Hypothalamus (tissue), 51 donors: ENCODE measurements at places on chromosomes 7 and 10.

DNA sequence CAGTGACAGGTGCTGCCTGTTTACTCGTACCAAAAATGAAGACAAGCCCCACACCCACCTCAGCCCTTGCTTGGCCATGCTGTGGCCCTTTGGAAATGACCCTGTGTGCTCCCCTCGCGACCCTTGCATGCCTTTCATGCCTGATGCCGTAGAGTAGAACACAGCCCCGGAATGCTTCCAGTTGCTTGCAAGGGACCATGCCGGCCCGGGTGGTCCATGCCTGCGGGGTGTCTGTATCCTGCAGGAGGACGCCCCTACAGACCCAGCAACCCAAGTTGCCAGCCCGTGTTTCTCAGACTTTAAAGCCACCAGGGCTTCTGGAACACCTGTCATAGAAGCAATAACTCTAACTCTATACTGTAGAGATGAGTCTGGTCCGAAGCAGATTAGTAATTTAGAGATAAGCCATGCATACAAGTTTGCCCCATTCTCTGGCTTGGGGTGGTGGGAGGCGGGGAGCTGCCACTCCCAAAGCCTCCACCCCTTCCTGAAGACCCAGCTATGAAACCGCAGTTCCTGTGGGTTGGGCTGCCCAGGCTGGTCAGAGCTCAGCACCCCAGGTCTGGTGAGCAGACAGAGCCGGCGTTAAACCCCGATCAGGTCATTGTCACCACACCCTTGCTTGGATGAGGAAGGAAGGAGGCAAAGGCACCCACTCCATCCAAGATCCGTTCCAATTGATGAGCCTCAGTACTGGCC lies 143.5 kb downstream of the ADCY1 start:
- no peak for DNase-seq

DNA sequence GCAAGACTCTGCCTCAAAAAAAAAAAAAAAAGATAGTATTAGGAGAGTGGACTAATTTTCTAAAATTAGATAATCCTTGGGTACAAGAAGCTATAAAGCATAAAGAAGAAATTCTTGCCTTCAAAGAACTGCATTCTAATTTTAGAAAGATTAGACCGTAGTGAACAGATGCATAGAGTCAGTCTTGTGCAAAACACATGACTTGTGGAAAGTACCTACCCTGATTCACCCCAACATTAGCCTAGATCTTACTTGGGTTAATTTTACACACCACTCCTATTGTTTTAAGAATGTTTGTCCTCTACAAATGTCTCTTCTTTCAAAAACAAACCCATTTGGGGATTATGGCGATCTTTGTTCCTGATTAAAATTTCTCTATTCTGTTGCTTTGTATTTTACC lies 38.9 kb upstream of the SP8 start:
- DNase-seq = no peak

DNA sequence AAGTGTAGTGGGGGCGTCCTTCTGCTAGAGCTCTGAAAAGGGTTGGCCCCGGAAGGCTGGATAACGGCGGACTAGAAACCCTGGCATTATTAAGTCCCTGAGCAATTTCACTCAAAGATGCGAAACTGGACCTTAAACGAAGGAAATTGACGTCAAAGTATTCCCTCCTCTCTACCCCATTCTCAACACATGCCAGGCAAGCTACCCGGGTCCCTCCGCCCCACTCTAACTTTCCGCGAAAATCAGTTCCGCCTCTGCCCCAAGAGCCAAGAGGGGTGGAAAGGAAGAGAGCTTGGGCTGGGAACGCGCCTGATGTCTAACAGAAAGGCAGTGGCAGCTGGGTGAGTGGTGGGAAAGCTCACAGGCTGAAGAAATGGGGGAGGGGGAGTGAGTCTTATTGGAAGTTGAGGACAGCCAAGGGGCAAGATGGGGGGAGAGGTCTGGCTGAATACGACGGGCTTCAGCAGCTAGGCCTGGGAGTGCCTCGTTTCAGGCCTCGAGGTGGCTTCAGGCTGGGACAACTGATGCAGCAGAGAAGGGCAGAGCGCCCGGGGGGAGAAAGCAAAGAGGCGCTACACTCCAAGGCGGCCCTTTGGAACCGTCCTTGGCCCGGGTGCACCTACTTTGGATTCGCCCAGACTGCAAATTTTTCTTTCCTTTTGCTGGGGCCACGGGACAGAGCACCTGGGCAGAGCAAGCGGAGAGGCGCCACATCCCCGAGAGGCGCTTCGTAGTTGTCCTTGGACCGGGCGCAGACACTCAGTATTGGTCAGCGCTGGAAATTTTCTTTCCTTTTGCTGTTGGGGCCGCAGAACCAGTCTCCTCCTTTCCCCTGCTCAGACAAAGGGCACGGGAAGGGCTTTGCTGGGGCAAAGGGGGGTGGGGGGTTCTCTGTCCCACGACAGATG lies 2.0 kb upstream of the FEZF1 start:
- DNase-seq = no peak

- DNase-seq = no peak
Measured at GRCh38 chr7:108132551-108133265, 2.5 kb upstream of the LAMB4 start.

GRCh38 chr10:4202938-4203337 lies 417.9 kb upstream of the KLF6 start:
- DNase-seq = no peak

DNA sequence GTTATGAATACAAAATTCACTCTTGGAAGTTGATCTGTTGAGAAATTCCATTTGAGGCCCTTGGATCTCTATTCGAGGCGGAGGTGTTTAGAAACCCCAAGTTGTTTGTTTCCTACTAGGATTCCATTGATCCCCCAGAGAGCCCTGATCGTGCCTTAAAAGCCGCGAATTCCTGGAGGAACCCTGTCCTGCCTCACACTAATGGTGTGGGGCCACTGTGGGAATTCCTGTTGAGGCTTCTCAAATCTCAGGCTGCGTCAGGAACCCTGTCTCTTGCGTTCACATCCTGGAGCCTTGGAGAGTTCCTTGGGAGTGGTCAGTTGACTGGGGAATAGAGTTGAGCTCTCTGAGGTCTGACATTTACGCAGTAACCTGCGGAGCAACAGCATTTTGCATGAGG lies 1.2 kb downstream of the CFAP69 start:
- no peak for DNase-seq

- no peak for DNase-seq
Measured at GRCh38 chr10:46028584-46029460, 1.6 kb downstream of the NCOA4 start.

DNA sequence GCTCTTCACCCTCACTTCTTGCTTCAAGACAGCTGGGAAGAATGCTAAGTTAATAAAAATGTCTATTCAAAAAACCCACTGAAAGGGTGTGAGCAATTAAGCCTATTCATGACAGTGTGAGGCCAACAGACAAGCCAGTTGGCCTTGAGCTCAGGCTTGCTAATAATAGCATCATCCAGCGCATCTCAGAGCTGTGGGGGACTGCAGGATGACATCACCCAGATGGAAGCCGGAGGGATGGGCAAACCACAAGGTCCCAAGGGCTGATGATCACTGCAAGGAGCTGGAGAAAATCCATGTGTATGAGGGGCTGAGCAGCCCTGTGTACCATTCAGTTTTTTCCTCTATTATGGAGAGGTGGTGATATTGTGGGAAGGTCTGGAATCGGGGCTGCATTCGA lies 770.4 kb downstream of the TNS3 start:
- DNase-seq = no peak

DNA sequence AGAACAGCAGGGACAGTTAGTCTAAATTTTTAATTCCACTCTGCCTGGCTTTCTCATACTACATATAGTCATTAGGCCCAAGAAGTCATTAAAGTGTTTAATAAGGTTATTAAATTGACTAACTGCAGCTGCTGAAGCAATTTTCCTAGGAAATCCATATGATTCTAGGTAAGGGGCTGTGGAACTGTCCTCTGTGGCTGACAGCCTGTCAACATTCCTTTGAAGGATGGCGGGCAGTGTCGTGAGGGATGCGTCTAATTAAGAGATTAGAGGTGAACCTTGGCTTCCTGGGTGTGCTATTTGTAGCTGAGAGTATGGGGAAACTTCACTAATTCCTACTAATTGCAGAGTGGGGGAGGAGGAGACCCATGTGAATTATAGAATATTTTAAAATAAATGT lies 64.6 kb downstream of the SNX10 start:
- DNase-seq = no peak

- no peak for DNase-seq
Measured at GRCh38 chr10:34477249-34477648, 337.8 kb downstream of the PARD3 start.

DNA sequence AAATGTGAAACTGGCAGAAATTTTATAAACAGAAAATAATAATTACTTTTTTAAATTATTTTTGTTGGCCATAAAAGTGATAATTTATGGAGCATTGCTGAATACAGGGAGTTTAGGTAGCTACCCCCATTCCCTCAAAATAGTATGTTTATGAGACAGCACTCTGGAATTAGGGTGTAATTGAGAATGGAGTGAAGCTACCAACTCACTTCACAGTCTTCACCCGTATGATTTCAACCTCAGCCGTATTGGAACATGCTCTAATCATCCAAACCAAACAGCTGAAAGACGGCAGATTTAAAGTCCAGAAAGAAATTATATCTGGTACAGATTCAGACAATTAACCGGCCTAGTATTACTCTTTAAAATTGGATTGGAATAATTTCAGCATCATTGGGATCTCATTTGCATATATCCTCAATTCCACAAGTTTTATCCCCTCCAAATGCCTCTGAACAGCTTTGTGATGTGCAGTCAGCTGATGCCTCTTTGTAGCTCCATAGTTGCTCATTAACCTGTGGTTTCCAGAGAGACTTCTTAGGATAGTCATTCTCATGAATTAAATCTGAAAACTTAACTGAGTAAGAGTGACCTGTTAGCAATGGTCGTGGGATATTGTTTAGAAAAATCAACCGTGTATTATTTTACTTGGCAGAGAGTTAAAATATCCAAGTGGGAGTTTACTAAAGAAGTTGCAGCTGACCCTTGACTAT lies 59.1 kb upstream of the GJD4 start:
- no peak for DNase-seq

GRCh38 chr7:4714161-4714700 lies 32.1 kb downstream of the FOXK1 start:
- DNase-seq = no peak

- no peak for DNase-seq
Measured at GRCh38 chr10:28545967-28546644, 13.2 kb downstream of the WAC start.

DNA sequence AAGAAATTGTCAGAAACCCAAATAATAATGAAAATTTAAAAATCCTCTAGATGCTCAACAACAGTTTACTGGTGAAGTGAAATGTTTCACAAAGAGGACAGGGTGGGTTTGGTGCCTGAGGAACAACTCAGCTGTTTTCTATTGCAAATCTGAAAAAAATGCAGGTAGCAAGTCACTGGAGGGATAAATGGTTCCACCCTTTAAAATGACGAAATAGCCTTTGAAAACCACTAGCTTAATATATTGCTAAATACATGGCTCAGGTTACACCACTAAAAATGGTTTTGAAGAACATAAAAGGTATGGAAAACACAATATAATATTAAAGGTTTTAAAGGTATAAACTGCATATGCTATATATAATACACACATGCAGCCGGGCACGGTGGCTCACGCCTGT lies 69.5 kb downstream of the LMBR1 start:
- no peak for DNase-seq

DNA sequence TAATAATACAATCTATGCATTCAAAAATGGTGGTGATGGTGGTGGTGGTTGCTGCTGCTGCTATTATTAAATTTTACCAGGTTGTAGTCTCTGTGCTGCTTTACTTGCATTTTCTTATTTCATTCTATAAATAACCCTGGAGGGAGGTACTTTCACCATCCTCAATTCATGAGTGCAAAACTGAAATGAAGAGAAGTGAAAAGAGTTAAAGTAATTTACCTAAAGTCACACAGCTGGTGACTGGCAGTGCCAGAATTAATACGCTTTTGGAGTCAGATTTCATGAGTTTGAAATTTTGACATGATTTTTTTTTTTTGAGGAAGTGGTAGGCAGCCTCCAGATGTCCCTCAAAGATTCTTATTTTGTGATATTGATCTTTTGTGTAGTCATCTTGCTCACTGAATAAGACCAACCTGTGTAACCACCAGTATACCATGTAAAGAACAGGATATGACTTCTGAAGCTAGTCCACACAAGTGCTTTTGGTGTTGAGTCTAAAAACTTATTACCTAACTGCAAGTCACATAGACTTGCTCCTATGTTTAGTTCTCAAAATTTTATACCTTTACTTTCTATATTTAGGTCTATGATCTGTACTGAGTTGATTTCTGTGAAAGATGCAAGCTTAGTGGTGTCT lies 218.8 kb downstream of the ZWINT start:
- no peak for DNase-seq

DNA sequence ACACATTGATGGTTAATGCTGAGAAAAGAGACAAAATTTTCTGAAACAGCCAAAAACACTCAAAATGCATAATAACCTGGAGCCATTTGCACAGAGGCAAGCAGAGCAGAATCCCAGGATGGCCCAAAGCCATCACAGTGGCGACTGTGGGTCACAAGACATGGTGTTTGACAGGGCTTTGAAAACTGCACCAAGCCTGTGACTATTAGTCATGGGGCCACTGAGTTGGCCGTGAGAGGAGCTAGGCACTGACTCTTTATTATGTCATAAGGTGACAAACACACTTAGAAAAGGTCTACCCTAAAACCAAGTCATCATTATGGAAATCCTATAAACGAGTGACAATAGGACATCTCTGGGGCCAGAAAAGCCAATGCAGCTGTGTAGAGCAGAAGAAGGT lies 23.9 kb downstream of the DRGX start:
- no peak for DNase-seq

DNA sequence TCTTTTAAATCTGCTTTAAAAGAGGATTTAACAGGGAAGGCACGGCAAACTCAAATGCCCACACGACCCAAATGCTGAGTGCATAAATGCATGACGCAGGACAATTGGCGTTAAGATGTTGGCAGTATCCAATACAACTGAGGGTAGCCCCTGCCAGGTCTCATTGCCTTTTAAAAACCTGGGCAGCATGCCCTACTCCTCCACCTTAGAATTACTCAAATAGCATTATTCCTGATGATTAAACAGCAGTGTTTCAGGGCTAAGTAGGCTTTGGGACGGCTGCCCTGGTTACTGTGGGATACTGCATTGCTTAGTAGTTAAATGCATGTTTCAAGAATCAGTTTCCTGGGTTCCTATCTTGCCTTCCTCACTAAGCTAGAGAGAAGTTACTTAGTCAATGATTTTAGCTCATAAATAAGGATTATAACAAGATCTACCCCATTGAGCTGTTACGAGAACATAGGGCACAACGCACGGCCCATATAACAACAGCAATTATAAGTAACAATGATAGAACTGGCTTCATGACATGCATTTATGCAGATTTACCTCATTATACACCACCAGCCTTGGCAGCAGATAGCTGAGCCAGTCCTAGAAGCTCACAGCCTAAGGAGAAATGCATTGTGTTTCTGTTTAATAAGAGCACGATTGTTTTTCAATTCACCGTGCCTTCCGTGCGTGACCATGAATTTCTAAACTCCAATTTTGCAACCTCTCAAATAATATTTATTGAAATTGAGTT lies 7.9 kb downstream of the TUBAL3 start:
- no peak for DNase-seq

GRCh38 chr10:122263971-122264370 lies 7.1 kb upstream of the BTBD16 start:
- DNase-seq = no peak
